Hindlimb muscle (tissue), 1 donor: ENCODE measurements at places on chromosomes 11 and 22.
A peak's percentile ranks its signal among the peaks of the same experiment; 100 is the strongest.

DNA sequence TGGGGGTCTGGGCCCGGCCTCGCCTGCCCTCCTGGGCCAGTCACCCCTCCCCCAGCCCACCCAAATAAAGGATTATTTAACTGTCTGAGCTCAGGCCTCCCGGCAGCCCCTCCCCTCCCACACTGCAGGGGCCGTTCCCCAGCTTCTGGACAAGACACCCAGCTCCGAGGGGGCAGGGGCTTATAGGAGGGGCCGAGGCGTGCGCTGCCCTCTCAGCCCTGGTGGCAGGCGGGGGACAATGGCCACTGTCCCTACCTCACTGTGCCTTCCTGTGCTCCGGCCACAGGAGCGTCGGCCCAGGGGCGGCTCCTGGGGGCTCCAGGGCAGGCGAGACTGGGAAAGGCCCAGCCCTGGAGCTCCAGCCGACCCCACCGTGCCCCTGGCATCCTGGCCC, 2.2 kb upstream of the SELENOO start:
- no peak for DNase-seq

DNA sequence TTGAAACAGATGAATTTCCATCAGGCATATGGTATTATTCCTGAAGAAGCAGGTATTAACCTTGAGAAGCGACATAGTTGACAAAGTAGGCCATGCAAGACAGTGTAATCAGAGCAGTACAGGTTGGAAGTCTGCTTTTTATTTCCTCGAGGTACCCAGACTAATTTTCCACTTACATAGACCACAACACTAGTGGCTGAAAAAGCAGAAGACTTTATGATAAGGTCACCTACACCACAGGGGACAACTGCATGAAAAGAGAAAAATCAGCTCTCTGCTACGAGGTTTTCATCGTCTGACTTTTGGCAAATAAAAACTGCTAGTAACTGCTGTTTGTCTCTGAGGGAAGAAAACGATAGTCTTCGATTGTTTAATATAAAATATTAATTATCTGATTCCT, 77.5 kb downstream of the CNTN5 start:
- DNase-seq, result peak; percentile 1

DNA sequence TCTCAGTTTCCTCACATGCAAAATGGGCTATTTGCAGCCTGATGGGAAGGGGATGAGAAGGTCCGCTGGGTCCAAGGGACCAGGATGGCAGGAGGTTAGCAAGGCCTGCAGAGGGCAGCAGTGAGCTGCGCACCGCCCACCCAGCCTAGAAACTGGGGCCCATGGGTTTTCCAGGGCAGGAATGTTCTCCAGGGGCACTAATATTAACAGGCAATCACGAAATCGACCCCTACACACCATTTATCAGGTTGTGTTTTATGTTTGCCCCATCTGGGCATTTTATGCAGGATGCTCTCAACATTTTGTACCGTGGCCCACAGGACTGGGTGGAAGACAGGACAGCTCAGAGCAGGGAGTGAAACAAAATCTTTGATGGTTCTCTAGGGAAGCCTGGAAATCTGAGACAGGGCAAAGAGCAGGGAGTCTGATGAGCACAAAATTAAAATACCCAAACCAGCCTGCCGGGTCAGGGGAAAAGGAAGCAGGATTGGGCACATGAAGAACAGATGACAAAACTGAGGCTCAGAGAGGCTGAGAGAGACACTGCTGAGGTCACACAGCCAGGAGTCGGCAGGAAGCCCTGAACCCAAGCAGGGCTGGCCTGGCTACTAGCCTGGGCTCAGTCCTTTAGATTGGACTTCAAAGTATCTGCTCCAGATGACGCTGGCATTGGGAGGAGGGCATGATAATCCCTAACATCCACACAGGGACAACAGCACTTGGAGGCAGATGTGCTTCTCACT, 1.6 kb upstream of the BCR start:
- DNase-seq, result peak; percentile 73

GRCh38 chr11:126545057-126545555, 189.6 kb downstream of the ST3GAL4 start:
- no peak for DNase-seq

DNA sequence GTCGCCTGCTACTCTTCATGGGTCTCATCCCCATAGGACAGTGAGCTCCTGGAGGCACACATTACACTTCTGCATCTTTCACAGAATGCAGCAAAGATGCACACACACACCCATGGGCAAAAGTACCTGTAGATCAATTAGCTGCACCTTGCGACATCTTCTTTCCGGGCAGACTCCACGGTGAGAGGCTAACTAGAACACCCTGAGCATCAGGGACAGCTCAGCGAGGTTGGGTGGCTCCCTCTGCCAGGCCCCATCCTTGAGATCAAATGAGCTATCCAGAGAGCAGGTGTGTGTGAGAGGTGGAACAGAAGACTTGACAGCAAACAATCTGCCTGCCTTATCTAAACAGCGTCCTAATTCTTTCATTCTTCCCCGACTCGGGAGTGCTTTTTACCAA, 96.1 kb upstream of the BID start:
- DNase-seq, result no peak

- DNase-seq, result no peak
Measured at GRCh38 chr22:24810043-24810749, 4.2 kb downstream of the SGSM1 start.

DNA sequence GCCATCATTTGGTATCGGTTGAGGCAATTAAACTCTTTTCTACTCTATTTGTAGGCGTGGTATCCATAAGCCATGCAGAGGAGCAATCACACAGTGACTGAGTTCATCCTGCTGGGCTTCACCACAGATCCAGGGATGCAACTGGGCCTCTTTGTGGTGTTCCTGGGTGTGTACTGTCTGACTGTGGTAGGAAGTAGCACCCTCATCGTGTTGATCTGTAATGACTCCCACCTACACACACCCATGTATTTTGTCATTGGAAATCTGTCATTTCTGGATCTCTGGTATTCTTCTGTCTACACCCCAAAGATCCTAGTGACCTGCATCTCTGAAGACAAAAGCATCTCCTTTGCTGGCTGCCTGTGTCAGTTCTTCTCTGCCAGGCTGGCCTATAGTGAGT, 8.4 kb downstream of the OR9G4 start:
- no peak for DNase-seq

DNA sequence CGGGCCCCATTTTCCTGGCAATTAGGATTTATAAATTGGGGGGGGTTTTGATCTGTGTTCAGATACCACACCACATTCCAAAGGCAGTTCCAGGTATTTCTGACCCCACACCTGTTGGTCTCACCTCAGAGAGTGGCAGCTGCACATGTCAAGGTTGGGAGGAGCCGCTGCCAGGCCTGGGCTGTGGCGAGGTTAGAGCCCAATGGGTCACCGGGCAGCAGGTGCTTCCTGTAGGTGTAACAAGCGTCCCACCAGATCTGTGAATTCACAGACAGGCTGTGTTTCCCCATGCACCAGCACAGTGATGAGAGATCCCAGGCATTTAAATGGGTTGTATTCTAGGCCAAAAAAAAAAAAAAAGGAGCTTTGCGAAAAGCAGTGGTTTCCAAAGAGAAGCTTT, 58.6 kb downstream of the CABIN1 start:
- DNase-seq, result no peak
